Mammary epithelial cell (primary cell): ENCODE measurements at places on chromosomes 1 and 21.

DNA sequence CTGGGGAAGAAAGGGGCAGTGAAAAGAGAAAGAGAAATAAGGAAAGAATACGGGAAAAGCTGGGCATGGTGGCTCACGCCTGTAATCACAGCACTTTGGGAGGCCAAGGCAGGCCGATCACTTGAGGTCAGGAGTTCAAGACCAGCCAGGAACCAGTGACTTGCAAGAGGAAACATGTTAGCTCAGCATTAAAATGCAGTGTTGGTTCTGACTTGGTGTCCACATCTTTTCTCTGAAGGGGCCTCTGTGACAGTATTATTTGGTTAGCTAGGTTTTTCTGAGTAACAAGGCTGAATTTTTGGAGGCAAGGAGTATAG, 26.8 kb downstream of the IER5 start:
- DNase-seq: no peak

- no peak for DNase-seq
Measured at GRCh38 chr1:89758156-89758555, 62.7 kb upstream of the LRRC8D start.

GRCh38 chr1:47992720-47993415, 4.3 kb downstream of the TRABD2B start:
- DNase-seq: no peak

- DNase-seq: no peak
Measured at GRCh38 chr1:36925251-36925650, 109.1 kb downstream of the GRIK3 start.

DNA sequence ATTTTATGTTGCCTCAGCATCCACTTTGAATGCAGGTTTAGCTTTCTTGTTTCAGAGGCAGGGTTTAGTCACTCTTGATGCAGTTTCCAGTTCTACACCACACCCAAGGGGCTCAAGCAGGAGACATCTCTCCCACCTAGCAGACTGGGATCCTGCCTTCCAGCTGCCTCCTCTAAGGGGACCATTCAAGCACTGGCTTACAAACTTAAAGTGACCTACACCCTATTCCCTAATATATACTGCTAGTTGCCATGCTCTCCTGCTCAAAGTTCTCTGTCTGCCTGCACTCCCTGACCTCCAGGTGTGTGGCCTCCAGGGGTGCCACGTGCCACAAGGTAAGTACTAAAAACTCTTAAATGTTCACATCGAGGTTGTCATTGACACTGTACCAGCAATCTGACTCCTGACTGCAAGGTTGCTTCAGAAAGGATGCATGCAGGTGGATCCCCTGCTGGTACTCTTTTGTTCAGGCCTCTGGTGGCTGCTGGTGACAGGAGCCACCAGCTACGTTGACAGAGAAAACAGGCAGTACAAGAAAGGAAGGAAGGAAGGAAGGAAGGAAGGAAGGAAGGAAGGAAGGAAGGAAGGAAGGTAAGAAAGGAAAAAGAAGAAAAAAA, 185.9 kb downstream of the COQ8A start:
- DNase-seq: no peak

GRCh38 chr1:70318191-70318590, 36.3 kb downstream of the ANKRD13C start:
- DNase-seq: no peak

DNA sequence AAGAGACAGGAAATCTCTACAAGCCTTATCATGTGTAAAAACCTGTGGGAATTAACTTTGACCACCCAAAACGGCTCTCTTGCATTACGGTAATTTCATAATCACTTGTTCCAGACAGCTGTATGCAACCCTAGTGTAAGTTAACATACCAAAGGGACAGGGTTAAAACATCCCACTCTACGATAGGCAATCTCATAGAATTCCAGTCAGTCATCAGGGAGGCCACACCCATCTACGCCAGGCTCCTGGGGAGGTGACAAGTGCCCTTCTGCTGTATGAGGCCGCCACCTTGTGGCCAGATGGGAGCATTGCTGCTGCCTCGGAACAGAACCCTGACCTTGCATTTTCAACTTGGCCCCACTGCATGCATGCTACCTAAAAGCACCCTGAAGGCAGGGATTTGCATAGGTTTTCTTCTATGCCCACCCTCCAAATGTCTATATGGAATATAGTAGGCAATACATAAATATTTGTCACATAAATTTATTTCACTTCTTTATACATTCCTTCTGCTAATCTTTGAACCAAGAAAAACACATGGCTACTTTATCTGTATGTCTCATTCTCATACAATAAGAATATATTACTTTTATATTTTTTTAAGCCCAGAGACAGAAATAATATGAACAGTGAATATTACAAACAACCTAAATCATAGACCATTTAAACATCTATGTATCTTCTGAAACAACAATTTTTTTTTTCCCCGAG, 12.6 kb downstream of the HSF2BP start:
- peak; percentile 87 for DNase-seq

- no peak for DNase-seq
Measured at GRCh38 chr1:20790785-20791184, 3.7 kb upstream of the HP1BP3 start.

DNA sequence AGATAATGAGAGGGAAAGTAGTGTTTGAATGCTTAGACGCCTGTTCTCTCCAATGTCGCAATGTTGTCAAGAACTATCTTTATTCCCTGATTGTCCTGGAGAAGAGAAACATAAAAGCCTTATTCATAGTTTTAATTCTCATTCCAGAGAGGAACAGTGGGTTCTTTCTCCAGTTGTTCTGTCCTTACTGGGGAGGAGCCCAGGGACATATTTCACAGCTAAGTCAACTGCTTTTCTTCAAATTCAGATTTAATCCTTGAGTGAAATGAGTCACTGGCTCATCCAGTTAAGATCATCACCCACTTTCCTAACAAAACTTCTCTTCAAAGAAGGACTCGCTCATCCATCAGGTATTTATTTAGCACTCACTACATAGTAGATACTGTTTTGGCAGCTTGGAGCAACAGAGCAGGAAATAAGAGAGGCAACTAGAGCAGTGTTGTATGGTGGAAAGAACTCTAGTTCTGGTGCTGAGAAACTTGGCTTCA, 365.7 kb upstream of the USP24 start:
- DNase-seq: peak; percentile 92

- no peak for DNase-seq
Measured at GRCh38 chr1:205519541-205520131, 15.2 kb downstream of the CDK18 start.

- peak; percentile 9 for DNase-seq
Measured at GRCh38 chr1:164880199-164880598, 321.2 kb downstream of the PBX1 start.

GRCh38 chr21:46171996-46172862, 12.0 kb downstream of the SPATC1L start:
- no peak for DNase-seq
